Astrocyte of the cerebellum (primary cell): ENCODE measurements at places on chromosomes 5 and 9.

DNA sequence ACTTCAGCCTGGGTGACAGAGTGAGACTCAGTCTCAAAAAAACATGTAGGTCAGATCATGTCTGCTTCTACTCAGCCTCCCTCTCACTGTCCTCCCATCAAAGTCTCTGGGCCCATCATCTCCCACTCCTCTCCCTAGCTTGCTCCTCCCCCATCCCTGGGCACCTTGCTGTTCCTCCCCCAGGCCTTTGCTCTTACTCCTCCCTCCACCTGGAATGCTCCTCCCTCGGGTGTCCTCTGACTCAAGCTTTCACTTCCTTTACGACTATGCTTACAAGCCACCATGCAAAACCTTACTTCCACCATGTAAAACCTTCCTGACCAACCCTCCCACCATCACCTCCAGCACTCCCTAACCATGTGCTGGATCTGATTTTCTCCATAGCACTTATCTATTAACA is 51.5 kb downstream of the MTMR12 start:
- no peak for DNase-seq

GRCh38 chr5:6721442-6721841 is 8.2 kb downstream of the TENT4A start:
- no peak for DNase-seq

GRCh38 chr5:139895647-139896046 is 100.0 kb downstream of the PSD2 start:
- DNase-seq = no peak

DNA sequence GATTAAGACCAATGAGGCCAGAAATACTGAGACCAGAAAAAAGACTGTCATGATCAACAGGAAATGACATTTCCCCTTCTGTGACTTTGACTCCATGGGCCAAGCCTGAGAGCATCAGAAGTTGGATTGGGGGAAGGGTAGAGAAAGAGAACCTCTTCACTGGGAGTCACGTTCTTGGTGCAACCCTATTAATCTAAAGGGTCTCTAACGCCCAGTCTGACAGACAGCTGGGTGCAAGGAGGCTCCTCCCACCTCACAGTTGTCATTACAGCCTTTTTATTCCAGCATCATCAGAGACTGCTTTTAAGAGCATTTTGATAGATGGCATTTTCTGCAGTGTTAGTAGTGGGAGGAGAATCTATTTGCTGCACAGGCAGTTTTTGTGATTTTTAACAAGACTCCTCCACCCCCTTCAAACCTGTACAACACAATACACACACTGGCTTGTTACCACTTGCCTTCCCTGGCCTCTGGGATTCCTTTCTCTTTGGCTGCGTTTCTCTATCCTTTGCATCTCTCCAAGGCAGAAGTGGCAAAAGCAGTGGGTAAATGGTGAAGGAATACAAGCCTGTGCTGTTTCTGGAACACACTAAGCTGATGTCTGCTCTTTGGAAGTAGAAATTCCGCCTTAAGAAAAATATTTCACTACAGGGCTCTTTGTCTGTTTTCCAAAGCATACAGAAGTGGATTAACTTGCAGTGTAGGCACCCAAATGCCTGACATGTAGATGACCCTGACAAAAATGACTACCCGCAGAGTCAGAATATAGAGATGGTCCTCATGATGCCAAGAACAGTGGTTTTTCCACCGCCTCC is 310.4 kb upstream of the ZNF608 start:
- DNase-seq = no peak

DNA sequence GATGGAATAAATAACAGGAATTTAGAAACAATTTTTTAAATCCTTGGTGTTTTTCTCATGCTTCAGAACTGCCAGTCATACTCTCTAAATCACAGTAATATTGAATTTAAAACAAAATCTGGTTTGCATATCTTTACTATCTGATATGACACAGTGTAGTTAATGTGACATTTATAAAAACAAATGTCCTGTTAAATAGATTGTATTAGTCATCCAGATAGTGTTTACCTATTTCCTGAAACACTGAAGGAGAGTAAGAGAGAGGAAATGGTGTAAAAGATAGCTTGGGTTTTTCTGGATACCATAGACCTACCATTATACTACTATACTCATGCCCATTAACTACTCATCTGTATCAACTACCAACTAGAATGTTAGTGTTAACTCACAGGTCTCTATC is 292.3 kb downstream of the MAN2A1 start:
- DNase-seq = no peak

DNA sequence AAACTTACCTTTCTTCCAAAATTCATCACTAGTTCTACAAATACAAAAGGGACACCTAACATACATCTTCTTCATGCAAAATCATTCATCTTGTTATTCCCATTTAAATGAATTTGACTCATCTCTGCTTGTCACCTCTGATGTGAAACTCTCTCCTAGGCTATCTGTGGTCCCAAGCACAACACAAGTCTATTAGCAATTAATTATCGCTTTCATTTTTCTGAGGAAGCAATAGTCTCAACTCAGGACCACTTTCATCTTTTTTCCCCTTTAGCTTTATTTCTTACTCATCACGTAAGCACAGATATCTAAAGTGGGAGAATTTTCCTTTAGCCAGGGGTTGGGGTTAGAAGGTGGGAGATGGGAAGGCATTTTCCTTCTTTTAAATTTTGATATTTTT is 131.9 kb downstream of the ST8SIA4 start:
- no peak for DNase-seq

- no peak for DNase-seq
Measured at GRCh38 chr9:26893030-26893676, 551 bp upstream of the CAAP1 start.

DNA sequence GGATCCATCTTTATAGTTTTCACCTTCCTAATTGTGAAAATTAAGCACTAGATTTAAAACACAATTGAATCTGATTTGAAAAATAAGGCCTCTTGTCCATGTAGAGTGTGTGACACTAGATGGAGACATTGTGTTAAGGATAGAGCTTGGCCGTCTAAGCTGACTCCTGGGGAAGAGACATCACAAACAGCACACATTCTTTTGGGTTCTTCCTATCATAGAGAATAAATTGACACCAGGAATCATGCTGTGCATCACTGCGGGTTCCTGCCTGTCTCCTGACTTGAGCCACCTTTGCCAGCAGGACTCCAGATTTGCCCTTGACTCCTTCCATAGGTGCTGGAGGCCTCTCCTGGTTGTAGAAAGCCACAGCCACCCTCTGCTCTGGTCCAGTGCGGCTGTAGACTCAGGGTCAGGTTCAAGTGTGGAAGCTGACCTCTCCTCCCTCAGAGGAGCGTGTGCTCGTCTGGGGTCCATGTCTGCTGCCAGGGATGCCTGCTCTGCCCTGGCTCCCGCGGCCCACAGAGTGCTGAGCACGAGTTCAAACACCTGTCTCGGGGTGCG is 11.2 kb downstream of the ROPN1L start:
- DNase-seq = peak; percentile 83

DNA sequence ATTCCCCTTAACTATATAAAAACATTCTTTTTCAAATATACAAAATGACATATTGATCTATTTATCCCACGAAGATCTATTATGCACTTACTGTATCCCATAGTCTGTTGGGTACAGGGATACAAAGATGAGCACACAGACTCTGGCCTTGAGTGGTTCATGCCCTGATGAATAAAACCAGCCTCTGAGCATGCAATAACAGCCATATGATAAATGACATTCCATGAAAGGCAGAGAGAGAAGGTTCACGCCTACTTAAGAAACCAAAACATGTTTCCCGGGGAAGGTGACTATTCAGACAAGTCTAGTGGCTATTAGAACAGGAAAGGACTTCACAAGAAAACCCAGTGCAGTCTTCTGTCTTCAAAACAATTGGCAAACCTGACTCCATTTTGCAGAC is 406.2 kb upstream of the BRINP1 start:
- DNase-seq = no peak

- no peak for DNase-seq
Measured at GRCh38 chr9:84318981-84319380, 21.6 kb downstream of the SLC28A3 start.

DNA sequence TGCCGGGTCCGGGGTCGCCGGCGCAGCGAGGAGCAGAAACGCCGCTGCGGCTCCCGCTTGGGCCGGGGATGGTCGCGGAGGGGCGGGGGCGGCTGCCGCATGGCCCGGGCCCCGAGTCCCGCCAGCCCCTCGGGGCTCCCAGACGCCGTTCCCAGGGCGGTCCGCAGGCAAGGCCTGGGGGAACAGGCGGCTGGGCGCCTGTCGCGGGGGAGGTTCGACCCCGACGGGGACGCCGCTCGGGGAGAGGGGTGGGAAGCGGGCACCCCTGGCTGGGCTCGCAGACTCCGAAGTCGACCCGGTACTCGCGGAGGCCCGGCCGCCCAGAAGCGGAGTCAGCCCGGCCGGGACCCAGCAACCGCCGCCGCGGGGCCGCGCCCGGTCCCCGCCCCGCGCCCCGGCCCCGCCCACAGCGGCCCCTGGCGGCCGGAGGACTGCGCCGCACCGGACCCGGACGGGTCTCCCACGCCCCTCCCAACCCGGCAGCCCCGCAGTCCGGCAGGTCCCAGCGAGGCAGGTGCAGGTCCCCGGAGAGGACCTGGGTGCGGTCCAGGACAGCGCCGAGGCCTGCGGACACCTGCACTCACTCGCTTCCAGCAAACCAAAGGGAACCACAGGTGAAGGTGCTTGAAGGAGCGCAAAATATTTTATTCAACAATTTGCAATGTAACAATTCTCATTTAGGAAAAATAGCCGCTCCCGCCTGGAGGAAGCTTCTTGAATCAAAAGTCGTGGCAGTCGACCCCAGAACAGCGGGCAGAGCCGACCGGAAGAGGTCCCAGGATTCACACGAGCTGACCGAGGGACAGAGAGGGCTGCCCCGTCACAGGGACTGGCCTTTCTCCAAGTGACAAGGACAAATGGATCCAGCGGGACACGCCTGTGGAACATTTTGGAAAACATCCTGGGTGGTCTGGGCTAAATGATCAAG is at the start of gene INPP5E:
TSS of gene INPP5E (minus strand) at position 365 of the 928 bp plus-strand sequence. CDS start 426 bp downstream, outside the sequence.
- peak; percentile 26 for DNase-seq

GRCh38 chr9:112544477-112544876 is 57.9 kb downstream of the KIAA1958 start:
- DNase-seq = no peak

DNA sequence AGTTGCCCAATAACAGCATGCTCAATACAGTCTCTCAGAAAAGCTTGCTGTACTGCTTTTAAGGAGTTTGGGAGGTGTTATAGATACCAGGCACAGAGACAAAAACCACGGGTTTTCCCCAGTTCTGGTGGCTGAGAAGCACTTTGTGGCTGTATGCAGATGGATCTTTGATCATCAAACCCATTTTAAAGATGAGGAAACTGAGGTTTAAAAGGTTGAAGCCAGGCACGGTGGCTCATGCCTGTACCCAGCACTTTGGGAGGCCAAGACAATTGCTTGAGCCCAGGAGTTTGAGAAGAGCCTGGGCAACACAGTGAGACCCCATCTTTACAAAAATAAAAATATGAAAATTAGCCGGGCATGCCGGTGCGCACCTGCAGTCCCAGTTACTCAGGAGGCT is 46.3 kb upstream of the PLPP6 start:
- DNase-seq = no peak

- no peak for DNase-seq
Measured at GRCh38 chr9:98755006-98755618, 41.2 kb downstream of the ANKS6 start.

GRCh38 chr9:134369416-134370212 is 43.4 kb downstream of the RXRA start:
- DNase-seq = no peak

DNA sequence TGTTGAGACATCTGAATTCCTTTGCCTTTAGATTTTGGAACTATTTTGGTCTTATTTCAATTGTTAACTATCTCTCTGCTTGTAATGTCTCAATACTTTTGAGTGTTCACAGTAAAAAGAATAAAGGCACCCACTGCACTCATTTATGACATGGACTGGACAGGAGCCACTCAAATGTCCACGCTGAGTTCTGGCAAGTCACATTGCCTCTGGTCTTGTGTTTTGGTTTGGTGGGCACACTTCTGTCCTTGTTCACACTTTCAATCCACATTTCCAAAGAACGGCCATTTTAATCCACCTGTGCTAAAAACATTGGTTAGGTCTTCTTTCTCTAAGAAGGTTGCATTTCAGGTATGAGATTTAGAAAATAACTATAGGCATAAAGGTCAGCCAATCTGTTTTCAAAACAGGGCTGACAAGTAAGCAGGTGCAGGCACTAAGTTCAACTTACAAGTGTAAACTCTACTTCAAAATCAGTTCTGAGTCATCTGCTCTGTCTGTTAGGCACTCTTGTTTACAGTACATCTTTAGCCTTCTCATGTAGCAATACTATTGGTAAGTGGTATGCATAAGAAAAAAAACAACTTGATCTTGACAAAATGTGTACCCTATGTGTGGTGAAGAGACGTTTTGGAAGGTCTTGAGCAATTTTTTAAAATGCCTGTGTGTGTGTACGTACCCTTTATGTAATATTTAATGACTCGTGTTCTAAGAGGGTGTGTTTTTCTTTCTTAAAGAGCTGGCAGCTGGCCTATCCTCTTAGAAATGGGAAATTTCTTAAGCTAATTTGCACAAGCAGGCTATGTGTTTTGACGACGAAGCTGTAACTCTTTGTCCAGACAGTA is 31.5 kb upstream of the ZFAND5 start:
- DNase-seq = no peak

DNA sequence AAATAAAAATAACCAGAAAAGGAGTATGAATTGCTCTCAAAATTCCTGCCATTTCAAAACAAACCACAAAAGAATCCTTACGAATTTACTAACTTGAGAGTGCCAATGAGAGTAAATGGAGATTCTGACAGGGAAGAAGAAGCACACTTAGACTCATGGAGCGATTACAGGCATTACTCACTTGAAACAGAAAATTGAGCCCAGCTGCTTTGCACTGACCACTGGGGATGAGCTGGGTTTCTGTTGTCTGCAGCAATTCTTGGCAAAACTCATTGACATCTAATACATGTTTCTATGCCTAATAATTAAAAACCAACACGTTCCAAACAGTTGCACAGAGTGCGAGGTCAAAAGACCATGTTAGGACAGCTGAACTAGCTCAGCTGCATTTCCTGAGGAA is 731.6 kb downstream of the DNAH5 start:
- DNase-seq = no peak

DNA sequence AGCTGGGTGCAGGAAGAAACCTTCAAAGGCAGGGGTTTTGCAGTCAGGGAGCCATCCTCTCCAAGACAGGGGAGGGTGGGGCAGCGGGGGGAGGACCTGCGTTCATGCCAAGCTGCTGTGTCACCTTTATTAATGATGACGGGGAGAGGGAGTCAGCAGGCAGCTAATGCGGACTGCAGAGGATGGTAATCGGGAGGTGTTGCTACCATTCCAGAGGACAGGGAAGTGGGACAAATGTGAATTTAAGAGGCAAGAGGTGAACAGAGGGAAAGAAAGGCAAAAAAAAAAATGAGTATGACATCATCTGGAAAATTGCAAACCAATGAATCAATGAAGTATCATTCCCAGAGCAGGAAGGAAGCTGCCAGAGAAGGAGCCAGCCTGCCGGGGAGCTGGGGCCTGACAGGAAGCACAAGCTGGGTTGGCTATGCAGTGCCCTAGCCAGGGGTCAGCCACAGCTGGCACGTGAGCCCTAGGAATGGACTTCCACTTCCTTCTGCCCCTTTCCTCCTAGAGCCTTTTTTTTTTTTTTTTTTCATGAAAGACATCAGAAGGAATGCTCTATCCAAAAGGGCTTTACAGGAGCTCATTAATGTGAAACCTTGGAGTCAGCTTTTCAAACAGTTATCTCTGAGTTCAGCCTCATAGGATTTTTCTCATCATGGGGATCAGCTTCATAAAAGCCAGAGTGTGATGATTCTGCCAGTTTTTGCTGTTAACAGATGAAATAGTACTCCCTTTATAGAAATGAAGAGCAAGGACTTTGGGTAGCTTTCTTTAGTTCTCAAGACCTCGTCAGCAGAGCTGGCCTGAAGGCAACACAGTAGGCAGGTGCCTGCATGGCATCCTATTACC is 9.2 kb downstream of the INSYN2B start:
- DNase-seq = peak; percentile 48
